ENCODE measurements at places on chromosomes 16 and 17. TPM values are rescaled to one million over a fixed set of nuclear protein-coding genes. Genes with fewer than 3 reads are reported as not detected.

GRCh38 chr17:66413559-66414520 lies 111.4 kb downstream of the PRKCA start:
- no peak for DNase-seq

- DNase-seq = no peak
These were observed 1226.0 kb downstream of the CDH8 start for GRCh38 chr16:60810250-60810649.

DNA sequence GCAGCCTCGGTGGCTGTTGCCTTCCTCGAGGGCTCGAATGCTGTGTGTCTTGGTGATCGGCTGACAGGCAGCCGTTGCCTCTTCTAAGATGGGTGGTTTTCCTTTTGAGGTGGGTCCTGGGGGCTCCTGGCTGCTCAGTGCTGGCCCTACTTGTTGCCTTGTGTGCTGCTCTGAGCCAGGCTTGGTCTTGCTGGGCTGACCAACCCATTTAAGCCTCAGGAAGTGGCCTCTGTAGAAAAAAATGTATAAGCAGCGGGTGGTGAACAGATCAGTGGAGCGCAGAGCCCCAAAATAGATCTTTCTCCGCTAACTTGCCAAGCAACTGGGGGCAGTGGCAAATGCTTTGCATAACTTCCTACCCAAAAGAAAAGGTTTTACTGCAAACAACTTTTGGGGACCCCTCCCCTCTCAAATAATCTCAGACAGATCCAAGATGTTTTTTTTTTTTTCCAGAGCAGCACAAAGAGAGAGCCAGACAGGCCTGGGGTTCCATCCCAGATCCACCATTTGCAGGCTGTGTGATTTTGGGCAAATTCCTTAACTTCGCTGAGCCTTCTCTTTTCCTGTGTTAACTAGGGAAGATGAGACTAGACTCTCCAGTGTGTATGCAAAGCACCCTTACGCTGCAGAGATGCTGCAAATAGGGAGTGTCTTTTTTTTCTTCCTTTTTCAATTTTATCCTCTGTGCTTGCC lies 42.5 kb downstream of the PLCG2 start:
- DNase-seq = no peak

DYNLRB2 gene
- total RNA-seq = not detected

- DNase-seq = no peak
These were observed 78.4 kb downstream of the RPH3AL start for GRCh38 chr17:273981-274832.

DNA sequence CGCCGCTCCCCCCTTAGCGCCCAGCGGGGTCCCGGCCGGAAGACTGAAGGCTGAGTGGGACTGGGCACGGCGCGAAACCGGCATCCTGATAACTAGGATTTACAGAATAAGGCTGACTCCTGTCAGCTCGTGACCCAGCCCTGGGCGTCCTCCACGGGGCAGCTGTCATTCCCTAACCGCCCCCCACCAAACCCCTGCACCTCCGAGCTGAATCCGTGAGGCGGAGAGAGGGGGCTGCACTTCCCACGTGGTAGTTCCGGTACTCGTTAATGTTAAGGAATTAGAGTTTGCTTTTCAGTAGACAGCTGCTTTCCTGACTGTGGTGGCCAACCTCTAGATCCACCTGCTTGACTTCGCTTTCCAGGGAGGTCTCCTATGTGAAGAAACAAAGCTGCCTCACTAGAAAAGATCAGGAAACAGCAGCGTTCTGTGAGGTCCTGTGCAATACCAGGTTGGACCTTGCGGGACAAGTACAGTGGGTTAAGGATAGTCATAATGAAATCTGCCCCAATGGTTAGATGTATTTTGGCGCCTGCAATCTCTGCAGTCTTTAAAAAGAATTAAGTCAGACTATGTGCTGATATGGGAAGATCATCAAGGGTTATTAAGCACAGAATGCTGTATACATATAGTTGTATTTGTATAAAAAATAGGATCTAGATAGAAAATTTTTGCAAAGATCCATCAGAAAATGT lies 1.1 kb upstream of the WBP2 start:
- DNase-seq = no peak

DNA sequence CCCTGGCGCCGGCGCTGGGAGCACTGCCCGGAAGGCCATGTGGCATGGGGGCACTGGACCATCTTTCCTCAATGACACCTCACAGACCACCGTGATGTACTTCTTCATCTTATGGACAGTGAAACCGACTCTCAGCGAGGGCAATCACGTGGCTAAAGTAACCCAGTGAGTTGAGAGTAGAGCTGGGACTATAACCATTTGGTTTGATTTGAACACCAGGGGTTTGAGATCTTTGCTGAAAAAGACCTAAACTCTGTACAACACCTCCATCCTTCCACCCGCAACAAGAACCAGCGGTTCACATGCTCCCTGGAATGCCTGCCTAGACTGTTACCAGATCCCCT lies 3.3 kb downstream of the ITGA2B start:
- no peak for DNase-seq

DNA sequence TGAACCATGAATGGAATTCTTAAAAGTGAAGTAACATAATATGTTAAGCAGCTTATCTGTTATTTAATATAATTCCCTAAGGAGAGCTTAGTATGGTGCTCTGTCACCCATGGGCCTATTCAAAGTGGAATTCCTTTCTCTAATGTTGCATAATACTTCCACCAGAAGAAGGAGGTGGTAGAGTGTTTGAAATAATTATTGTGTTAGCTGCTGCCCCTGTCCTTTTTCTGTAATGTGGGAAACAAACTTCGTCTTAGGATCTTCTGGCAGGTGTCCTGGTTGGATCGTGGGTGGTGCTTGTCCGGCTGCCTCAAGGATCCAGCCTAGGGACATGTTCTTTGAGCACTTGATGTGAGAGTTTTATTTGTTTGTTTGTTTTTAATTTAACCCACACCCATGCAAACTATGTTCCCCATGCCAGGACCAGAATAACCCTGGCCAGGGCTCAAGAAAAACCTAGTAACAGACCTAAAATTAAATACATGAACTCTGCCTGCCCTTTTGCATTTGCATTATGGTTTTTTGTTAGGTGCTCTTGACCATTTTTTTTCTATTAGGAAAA lies 46.1 kb downstream of the ZNRF1 start:
- no peak for DNase-seq

DNA sequence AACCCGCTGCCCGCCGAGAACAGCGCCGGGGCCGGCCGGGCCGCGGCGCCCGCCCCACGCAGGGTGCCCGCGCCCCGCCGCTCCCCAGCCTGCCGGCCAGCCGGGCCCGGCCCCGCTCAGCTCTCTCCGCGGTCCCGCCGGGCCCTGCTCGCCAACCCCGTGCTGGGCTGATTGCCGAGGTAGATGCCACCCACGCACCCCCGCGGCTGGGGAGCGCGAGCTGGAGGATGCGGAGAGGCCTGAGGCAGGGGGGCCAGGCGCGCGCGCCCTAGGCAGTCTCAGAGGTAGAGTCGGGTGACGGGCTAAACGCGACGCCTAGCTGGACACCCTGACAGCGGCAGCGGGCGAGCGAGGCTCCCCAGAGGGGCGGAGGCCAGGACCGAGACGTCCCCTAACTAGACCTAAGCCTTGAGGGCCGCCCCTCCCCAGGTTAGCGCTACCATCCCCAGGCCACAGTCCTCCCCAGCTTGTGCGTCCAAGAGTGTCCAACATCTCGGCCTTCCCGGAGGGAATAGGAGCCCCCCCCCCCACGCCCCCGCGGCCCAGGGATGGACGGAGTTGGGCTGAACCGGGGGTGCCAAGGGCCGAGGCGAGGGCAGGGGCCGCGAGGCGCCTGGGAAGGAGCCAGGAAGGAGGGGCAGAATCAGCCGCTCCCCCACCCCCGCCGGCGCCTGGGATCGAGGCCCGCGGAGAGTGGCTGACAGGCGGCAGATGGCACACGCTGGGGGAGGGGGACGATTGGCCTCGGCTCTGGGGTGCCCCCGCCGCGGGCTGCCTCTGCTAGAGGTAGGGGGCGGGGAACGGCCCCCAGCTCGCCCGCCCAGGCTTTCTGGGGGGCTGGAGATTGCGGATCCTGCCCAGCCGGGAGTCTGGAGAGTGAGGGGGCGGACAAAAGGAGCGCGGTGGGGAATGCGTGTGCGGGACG lies 2.5 kb upstream of the ZNF423 start:
- no peak for DNase-seq

LRRC75A gene
- total RNA-seq = 75.3 TPM

AGRP gene
- not detected for total RNA-seq

GRCh38 chr17:75778861-75779249 lies 5.8 kb upstream of the UNK start:
- DNase-seq = no peak

CPHXL2 gene
- not detected for total RNA-seq

GRCh38 chr17:19384723-19385391 lies 2.1 kb downstream of the MFAP4 start:
- peak; percentile 89 for DNase-seq

DPEP2 gene
- 2.5 TPM for total RNA-seq

DNA sequence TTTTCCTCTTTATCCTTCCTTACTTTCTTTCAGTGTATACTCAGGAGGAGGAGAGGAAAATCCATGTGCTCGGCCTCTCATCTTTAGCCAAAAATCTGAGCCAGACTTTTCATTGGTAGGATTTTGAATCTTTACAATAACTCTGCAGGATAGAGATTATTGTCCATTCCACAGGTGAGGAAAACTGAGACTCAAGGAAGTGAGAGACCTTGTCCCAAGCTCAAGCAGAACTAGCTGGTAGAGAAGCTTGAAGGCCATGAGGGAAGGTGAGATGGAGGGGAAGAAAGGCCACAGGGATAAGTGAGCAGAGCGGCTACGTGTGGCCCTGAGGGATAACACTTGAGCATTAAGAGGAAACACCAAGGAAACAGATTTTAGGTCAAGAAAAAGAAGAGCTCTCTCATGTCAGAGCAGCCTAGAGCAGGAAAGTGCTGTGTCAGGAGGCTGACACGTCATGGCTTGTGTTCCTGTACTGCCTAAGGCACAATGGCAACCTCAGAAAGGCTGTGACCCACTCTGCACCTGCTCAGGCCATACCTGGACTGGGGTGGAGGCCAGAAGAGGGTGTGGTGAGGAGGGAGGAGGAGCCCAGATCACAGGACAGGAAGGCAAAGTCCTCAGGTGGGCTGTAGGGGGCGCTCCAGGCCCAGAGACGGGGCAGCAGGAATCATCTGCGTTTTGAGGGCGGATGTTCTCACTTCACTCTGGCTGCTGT lies 11.9 kb downstream of the MT4 start:
- DNase-seq = peak; percentile 84

DNA sequence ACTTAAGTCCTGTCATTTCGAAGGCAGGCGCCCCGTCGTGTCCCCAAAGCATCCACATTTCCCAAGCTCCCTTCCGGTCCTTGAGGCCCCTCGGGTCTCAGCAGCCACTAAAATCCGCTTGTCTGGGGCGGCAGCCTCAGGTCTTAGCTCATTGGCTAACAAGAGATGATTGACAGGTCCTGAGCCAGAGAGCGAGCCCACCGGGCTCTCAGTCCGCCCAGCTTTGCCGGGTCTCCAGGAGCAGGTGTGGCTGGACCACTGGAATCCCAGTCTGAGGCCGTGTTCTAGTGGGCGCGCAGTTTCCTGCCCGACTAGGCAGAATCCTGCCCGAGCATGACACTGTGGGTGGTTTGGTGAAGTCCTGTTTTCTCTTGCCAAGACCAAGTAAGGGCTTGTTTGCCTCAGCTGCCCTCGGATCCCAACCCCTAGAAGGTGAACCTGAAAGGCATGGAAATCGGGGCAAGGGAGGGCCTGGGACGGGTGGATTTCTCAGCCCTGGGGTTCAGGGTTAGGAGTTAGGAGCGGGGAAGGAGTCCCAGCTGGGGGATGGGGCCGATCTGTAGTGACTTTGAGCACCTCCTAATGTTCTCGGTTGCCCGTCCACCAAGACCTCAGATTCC lies 42.8 kb downstream of the MRC2 start:
- no peak for DNase-seq

DNA sequence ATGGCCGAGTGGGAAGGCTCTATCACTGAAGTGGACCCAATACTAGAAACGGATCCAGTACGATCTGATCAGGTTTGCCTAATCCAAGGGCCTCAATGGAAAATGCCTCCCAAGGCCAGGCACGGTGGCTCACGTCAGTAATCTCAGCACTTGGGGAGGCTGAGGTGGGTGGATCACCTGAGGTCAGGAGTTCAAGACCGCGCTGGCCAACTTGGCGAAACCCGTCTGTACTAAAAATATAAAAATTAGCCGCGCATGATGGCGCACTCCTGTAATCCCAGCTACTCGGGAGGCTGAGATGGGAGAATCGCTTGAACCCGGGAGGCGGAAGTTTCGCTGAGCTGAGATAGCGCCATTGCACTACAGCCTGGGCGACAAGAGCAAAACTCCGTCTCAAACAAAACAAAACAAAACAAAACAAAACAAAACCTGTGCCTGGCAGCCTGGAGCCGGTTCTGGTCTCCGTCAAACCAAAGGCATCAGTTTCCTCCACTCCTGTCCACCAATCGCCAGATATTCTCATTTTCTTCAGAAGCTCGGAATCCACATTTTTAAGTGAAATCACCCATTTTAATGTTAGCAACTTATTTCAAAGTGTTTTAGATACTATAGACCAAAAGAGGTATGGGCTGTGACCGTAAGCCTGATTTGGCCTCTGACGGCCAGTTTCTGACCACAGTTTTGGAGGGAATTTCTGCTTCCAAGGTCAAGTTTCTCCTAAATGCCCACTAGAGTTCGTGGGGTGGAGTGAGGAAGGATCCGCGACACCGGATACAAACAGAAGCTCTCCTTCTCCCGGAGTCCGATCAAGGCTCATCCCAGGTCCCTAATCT lies 664 bp downstream of the NQO1 start:
- DNase-seq = no peak

MT1F gene
- total RNA-seq = 71.2 TPM

DNA sequence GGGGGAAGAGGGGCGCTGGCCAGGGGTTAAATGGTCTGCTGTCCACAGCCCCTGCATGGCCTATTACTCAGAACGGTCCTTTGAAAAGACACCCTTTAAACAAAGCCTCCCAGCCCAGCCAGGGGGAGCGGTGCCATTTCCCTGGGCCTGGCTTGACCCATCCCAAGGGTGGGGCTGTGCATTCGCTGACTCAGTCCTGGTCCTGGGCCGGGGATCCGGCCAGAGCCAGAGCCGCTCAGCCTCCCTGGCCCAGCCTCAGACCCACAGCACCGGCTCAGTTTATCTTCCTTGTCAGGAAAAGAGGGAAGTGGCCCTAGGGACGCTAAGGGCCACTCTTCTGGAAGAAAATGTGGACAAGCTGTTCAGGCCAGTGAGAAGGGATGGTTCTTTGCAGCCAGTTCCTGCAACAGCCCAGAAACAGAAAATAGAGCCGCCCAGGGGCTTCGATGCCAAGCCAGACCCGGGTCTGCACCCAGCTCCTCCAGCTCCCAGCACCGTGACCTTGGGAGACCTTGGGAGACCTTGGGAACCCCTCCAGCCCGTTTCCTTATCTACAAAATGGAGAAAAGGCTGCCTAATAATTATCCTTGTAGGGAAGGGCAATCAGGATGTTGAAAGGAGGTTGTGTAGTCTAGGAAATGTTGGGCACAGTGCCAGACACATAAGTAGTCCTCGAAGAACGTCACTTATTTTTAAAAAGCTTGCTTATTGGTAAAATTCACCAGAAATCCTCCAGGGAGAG lies 82.5 kb downstream of the ZDHHC7 start:
- DNase-seq = peak; percentile 53
